ENCODE measurements at places on chromosomes 12 and 14.

DNA sequence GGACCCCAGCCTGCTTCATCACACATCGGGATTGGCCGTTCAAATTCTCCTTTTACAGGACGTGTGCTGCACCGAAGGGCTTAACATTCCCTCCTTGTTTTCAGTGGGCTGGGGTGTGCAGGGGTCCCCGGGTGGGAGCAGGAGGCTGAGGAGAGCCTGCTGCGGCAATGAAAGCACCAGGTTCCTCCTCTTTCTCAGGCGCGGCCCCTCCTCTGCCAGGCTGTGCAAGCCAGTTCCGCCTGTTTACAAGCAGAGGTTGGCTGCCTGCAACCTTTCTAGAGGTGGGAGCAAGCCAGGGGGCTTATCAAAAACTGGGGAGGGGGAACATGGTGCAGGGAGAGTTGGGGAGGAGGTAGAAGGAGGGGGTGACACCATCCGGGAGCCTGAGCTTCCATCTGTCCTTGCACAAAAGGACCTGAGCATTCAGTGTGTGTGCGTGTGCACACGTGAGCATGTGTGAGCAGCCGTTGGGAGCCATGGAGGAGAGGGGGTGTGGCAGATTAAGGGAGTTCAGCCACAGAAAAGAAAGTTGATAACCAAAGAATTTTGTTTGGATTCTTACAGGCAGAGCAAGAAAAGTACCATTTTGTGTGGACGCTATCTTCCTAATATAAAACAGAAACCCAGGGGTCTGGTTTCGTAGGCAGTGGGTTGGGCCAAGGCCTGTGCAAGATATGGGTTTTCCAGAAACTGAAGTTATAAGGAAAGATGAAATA lies 108.8 kb upstream of the RFLNA start:
- DNase-seq, result no peak

DNA sequence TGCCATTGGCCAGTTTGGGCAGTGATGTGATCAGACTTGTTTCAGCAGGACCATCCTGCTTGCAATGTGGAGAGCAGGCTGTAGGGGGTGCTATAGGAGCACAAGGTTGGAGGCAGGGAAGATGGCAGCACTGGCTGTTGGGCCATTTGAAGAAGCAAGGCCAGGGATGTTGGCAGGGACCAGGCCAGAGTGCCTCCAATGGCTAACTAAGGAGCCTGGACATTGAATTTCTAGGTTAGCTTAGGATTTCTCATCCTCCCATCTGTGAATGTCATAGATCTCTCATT lies 23.5 kb downstream of the FGF23 start:
- DNase-seq, result peak; percentile 32

DNA sequence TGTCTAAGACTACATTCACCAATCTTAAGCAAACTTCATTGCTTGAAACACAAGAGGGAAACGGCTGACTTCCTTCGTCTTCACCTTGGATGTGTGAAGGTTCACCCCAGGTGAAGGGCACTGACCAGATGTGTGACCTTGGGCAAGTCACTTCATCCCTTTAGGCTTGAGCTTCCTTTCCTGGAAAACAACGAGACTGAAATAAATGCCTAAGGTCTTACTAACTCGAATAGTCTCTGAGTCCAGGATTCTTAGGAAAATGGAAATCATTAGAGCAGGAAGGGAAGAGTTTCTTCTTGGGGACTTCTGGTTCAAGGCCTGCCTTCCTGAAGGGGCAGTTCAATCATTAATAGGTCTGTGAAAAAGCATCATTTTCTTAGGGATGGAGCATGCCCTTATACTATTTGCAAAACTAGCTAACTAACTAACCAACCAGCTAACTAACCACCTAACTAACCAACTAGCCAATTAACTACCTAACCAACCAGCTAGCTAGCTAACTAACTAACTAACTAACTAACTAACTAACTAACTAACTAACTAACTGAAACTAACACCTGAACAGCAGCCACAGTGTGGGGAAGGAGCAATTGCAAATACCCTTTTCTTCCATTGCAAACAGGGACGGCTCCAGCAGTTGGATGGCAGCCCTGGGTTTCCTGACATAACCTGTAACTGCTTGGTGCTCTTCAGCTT lies 31.5 kb upstream of the EMP1 start:
- DNase-seq, result no peak

DNA sequence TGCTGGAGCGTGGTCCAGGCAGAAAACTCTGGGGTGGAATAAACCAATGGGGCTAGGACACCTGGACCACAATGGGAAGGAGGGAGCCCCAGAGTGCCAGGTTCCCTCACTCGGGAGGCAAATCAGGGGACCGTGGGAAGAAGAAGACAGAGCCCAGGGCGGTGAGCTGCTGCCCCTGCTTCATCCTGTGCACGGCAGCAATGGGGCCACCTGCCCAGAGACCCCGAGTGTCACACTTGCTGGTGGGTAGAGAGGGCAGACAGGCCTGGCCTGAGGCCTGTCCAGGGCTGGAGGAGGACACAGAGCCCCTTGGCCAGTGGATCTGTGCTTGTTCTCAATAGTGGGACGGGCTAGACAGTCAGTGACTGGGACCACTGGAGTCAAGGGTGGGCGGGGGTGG lies 58.2 kb downstream of the DIO3 start:
- no peak for DNase-seq

GRCh38 chr14:94461526-94462218 lies 9.1 kb upstream of the SERPINA11 start:
- no peak for DNase-seq
